ENCODE measurements at places on chromosomes 4 and X.

GRCh38 chr4:1336088-1336491, 10.9 kb upstream of the UVSSA start:
- DNase-seq, result no peak

- DNase-seq, result no peak
These were observed 1829.0 kb upstream of the PCDH7 start for GRCh38 chr4:28890949-28891775.

- no peak for DNase-seq
These were observed 1383.3 kb upstream of the PCDH7 start for GRCh38 chr4:29336861-29337260.

DNA sequence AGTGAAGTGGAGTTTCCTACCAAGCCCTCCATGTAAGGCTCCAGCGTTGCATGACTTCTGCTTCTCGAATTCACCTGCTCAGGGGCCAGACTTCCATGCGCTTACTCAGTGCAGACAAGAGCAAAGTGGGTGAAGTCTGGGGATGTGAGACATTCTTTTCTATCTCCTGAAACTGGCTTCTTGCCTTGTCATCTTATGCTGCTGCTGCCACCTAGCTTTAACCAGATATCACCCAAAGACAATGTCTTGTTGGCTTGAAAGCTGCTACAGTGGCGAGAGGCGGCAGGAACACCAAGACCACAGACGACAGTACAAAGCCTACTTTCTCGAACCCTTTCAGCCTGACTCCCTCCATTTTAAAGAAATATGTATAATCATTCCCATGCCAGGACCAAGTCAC, 103.6 kb upstream of the ADGRG2 start:
- DNase-seq, result no peak

DNA sequence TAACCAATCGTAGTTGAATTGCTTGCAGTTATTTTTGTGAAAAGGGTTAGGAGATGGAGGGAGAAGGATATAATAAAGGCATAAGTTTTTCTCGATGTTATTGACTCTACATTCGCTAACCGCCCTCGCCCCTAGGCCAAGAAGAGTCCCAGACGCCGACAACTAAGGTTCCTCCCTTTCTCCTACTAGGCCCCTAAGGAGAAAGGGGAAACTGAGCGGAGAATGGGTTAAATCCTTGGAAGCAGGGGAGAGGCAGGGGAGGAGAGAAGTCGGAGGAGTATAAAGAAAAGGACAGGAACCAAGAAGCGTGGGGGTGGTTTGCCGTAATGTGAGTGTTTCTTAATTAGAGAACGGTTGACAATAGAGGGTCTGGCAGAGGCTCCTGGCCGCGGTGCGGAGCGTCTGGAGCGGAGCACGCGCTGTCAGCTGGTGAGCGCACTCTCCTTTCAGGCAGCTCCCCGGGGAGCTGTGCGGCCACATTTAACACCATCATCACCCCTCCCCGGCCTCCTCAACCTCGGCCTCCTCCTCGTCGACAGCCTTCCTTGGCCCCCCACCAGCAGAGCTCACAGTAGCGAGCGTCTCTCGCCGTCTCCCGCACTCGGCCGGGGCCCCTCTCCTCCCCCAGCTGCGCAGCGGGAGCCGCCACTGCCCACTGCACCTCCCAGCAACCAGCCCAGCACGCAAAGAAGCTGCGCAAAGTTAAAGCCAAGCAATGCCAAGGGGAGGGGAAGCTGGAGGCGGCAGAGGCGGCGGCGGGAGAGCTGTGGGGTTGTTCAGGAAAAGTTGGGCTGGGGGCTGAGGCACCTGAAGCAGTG, 5.9 kb downstream of the ATOH1 start:
- no peak for DNase-seq

GRCh38 chr4:94208918-94209317, 1.3 kb downstream of the SMARCAD1 start:
- no peak for DNase-seq

- no peak for DNase-seq
These were observed 349.3 kb upstream of the GALNT7 start for GRCh38 chr4:172819353-172819752.

GRCh38 chr4:173821036-173821435, 291.0 kb upstream of the HAND2 start:
- no peak for DNase-seq

GRCh38 chr4:165922747-165923146, 49.7 kb downstream of the TLL1 start:
- no peak for DNase-seq

DNA sequence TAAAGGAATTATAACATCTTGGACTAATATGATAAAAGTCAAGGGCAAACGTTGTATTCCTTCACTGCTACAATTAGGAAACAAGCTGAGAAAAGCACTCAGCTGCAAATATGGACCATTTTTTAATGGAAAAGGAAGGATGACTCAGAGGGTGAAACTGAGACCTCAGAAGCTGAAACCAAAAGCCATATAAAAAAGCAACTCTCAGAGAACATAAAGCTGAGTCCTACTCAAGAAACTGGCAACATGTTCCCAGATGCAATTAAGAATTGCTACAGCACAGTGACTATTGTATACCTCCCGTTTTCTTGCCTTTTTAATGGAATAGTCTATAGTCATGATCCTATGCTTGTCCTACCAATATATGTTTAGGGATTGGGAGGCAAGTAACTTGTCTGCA, 1106.4 kb upstream of the INTU start:
- no peak for DNase-seq

DNA sequence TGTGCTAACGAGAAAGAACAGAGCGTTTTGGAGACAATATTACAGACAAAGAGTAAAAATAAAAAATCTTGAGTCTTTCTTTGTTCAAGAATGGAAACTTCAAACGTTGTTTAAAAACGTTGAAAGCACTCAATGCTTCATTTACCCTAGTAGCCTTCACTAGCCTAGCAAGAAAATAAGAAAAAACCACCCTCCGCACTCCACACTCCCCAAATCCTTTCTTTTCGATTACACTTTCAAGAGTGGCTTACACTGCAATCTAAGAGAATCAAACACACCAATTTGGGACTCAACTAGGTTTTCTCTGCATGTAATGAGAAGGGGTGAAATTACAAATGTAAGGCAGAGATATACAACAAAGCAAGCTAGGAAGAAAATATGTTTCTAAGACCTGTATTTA, 4.7 kb downstream of the TMSB4X start:
- no peak for DNase-seq

GRCh38 chr4:4226606-4227438, at the start of gene OTOP1:
Gene OTOP1, minus strand, starts transcription at chr4:4226929. Its CDS starts 65 bp downstream, at chr4:4226864.
- DNase-seq, result no peak

DNA sequence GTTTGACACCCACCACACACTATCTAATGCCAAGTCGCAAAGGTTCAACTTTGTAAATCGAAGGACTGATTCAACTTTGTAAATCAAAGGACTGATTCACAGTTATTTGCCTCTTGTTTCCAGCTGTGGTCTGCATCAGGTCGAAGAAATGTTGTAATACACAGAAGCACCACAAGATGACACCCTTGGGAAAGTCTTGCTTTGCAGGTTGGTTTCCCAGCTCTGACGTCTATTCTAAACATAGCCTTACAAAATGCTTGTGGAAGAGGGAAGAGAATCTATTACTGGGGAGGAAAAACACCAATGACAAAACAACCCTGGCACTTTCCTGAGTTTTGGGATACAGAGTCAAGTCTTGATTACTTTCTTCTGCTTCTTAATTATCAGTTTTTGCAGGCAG, 35.3 kb downstream of the SUPT20HL1 start:
- DNase-seq, result no peak

DNA sequence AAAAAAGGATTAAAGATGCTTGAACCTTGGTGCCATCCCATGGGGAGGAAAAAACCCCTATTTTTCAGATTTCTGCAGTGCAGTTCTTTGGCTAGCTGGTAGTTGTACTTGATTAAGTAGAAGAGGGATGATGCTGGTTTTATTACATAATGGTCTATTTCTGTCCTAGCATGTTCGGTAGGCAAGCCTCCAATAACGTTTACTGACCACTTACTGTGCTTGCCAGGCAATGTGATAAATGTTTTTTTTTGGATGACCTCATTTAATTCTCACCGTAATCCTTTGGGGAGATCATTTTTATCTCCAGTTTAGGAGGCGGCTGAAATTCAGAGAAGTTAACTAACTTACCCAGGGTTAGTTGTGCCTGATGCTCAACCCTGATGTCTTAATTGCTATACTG, 92.1 kb upstream of the RPA4 start:
- DNase-seq, result no peak

DNA sequence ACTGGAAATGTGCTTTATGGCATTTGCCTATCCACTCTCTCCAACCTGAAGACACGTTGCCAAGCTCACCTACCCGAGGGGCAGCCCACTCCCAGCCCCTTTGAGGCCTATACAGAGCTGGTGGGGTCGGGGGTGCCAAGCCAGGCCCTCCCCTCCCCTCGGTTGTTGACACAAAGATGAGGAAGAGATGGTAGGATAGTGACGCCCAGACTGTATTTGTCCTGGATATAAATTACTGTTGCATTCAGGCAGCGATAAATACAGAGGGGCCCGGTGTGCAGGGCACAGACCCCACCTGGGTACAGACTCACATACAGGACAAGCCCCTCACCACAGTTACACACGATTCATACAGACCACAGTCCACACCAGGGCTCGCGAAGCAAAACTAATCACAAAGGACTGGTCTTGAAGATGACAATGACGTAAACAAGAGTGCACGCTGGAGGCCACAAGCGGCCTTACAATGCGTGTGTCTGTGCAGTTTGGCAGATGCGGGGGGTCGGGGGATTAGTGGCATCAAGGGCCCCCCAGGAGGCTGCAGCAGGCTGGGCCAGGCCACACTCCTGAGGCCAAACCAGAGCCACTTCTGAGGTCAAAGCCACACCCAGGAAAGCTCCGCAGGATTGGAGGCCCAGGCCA, 14.6 kb downstream of the DGKQ start:
- no peak for DNase-seq

DNA sequence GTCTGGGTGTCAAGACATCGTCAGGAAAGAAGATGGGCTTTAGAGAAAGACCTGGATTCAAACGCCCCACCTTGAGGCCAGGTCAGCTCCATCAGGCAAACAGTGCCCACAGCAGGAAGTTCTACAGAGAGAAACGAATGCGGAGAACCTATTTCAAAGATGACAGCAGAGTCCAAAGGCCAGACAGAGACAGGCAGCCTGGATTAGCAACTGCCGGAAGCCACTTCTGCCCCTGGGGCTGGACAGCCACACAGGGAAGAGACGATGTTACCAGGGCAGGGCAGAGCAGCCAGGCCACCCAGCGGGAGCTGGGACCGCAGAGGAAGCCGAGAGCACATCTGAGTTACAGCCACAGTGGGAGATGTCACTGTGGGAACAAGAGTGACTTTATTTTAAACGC, 1.2 kb downstream of the C4orf50 start:
- DNase-seq, result no peak

- DNase-seq, result no peak
These were observed at the start of gene GPR78 for GRCh38 chr4:8580321-8581093. Gene GPR78, plus strand, starts transcription at chr4:8580392. Its CDS starts 591 bp downstream, at chr4:8580983.

DNA sequence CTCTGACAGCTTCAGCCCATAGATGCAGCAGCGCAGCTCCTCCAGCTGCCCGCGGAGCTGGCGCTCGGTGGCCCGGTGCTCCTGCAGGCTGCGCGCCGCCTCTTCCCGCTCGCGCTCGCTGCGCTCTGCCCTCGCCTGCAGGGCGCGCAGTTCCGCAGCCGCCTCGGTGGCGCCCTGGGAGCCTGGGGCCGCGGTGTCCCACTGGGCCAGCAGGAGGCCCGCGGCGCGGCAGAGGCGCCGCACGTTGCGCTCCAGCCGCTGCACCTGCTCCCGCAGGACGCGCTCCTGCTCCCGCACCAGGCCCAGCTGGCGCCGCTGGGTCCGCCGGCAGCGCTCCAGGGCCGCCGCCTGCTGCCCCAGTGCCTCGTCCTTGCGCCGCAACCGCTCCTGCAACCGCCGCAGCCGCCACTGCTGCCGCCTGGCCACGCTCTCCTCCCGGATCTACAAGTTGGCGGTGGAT, 10.1 kb downstream of the C4orf50 start:
- DNase-seq, result no peak

- no peak for DNase-seq
These were observed 6.9 kb upstream of the WDR1 start for GRCh38 chr4:10123227-10124101.

- DNase-seq, result no peak
These were observed 122.3 kb upstream of the TBL1X start for GRCh38 chrX:9342561-9343051.

DNA sequence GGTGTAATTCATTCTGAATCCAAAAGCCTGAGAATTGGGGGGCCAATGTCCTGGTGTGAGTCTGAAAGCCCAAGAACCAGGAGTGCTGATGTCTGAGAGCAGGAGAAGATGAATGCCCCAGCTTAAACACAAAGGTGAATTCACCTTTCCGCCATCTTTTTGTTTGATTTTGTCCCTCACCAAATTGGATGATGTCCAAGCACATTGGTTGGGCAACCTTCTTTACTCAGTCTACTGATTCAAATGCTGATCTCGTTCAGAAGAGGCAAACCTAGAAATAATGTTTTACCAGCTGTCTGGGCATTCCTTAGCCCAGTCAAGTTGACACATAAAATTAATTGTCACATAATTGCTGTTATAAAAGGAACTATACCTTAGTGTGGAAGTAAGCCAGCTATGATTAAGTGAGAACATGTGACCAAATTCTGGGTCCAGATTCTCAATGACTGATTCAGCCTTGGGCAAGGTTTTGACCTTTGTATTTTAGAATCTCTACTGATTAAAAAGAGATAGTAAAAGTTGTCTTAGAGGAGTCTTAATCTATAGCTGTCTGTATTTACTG, 34.5 kb upstream of the SLC4A4 start:
- DNase-seq, result no peak

DNA sequence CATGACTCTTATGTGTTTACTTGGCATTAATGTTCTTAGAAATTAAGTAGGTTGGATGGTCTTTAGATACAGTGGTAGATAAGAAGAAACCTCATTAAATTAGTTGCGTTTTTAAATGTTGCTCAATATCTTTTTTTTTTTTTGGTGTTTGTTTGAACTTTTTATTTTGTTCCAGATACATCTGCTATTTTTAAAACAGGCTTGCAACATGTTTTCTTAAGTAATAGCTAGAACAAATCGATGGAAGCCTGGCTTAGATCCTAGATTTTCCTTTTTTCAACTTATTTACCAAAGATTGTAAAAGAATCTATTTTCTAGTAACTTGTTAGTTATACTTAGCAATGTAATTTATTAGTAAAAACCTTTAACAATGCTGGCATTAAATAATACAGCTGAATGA, 9.3 kb downstream of the CNKSR2 start:
- no peak for DNase-seq

GRCh38 chr4:132001542-132001941, 1147.6 kb upstream of the PCDH10 start:
- DNase-seq, result no peak

DNA sequence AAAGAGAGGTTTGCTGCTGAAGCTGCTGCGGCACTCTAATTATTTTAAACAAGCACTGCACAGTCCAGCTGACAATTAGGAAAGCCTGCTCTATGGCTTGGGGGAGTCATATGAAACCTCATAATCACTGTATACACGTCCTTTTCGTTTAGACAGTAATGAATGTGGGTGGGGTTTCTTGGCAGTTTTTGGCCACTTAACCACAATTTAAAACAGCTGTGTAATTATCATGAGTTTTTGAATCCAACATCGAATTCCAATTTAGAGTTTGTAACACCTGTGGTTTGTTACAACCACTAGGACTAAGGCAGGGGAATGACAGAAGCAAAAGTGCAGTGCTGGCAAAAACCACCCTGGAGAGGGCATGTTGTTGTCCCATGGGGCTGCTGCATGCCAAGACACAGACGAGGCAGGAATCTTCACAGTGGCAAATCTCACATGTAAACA, 99.5 kb downstream of the CXXC4 start:
- no peak for DNase-seq
